Activated naive CD4-positive, alpha-beta T cell treated with anti-CD3 and anti-CD28 coated beads, Interleukin-2, amount 10 ng/mL, durations not matched to agents 5 hours and 36 hours (primary cell): ENCODE measurements at places on chromosomes 4 and X. TPM values are rescaled to one million over a fixed set of nuclear protein-coding genes. Genes with fewer than 3 reads are reported as not detected.

STOX2 gene
- not detected for total RNA-seq

GPR173 gene
- not detected for total RNA-seq

EVC gene
- total RNA-seq = 0.23 TPM

CT45A6 gene
- not detected for total RNA-seq

PABPC1L2A gene
- total RNA-seq = not detected

SPANXC gene
- not detected for total RNA-seq

NAT8L gene
- 0.14 TPM for total RNA-seq

FMR1NB gene
- not detected for total RNA-seq

MAGEB1 gene
- total RNA-seq = not detected

ASB12 gene
- total RNA-seq = not detected

PAGE2B gene
- total RNA-seq = not detected
